ENCODE measurements at places on chromosomes 7 and 10.

- DNase-seq: no peak
These were observed 67.1 kb upstream of the PRR15 start for GRCh38 chr7:29496355-29497020.

- no peak for DNase-seq
These were observed 8.2 kb upstream of the NDUFB2 start for GRCh38 chr7:140688341-140688740.

- DNase-seq: no peak
These were observed 817.6 kb downstream of the TNS3 start for GRCh38 chr7:46764100-46764936.

DNA sequence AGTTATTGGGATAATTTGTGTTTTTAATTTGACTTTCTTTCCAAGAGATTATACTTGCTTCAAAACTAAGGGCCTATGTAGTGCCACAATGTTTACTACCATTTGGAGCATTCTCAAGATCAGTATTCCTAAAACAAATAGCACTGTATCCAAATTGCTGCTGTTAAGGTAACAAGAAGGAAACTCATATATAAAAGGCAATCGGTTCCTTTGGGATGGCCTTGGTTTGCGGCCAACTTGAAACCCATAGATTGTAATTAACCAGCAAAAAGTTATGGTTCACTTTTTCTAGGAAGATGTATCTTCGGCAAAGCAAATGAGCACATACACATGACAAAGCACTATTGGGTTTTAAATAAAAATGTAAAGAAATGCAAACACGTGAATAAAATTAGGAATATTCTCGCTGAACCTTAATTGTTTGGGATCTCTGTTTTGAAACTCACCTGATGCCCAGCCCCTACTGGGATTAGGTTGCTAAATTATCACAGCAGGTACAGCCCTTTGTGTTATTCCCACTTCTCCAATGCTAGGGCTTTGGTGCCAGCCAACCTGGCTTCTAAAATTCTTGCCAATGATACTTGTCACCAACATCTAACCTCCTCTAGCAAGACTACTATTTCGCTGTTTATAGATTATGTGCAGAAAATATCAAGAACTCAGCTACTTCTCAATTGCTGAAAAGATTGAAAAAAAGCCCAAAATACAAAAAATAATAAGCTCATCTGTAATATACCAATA is 16.0 kb downstream of the CDNF start:
- no peak for DNase-seq

DNA sequence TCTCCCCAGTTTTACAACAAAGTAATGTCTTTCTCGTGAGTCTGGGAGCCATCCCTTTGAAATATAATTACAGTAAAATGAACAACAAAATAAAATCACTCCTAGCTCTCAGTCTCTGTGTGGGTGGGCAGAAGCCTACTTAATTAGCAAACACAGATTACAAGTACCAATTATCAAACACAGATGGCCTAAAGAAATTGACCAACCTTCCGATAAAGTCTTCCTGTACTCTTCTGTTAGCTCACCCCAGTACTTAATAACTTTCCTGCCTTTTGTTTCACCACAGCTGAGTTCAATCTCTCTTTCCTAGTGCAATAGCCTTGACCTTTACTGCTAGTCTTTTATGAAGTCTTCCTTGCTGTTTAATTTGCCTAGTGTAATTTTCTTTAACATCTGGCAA is 719.2 kb upstream of the MBL2 start:
- no peak for DNase-seq

Measured in pons (tissue), 1 donor.